ENCODE measurements at places on chromosomes 5 and 9.

- DNase-seq, result no peak
Measured at GRCh38 chr9:99624499-99625233, 197.0 kb upstream of the NR4A3 start.

DNA sequence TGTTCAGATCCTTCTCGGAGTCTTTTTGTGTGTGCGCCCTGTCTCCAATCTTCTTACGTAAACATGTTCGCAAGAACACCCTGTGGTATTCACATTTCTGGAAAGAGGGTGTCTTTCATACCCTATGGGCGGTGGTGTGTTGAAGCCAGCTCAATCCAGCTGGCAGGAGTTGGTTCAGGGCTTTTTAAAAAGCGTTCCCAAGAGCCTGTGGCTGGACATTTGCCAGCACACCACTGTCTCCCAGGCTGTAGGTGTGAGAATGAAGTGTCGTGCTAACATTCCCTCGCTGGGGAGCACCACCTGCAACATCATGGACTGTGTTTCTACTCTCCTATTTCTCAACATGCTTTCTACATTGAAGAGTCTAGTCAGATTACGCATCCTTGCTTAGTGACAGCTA is 51.7 kb downstream of the S1PR3 start:
- DNase-seq, result no peak

GRCh38 chr9:75390951-75391350 is 302.6 kb downstream of the OSTF1 start:
- DNase-seq, result no peak

DNA sequence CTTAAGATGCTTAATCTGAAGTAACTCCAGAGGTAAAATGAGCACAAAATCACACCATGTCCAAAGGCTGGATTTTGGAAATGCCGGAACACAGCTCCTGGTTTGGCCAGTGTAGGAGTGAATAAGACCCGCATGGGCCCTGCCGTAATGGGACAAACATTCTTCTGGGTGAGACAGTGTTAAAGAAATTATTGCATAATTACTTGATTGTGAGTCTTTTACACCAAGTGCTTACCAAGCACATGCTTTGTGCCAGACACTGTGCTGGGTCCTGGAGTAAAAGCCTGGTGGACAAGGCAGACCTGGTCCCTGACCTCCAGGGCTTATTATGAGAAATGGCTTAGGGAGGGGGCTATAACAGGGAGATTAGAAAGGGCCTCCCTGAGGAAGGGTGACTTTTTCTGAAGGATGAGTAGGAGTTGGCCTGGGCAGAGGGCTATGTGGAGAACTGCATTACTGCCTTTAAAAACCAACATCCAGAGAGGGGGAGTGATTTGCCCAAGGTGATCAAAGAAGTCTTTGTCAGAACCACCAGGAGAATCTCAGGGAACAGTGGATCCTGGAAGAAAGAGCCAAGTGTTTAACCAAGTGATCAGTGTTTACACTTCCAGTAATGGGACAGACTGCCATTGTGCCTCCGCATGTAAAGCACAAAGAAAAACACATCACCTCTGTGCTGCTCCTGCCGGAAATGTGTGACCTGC is 3.5 kb downstream of the PDE6A start:
- no peak for DNase-seq

GRCh38 chr5:166845044-166845443 is 1446.4 kb upstream of the WWC1 start:
- no peak for DNase-seq

GRCh38 chr5:60538426-60538825 is 161.5 kb downstream of the DEPDC1B start:
- DNase-seq, result no peak

- DNase-seq, result no peak
Measured at GRCh38 chr5:149608936-149609545, 27.7 kb downstream of the ARHGEF37 start.

DNA sequence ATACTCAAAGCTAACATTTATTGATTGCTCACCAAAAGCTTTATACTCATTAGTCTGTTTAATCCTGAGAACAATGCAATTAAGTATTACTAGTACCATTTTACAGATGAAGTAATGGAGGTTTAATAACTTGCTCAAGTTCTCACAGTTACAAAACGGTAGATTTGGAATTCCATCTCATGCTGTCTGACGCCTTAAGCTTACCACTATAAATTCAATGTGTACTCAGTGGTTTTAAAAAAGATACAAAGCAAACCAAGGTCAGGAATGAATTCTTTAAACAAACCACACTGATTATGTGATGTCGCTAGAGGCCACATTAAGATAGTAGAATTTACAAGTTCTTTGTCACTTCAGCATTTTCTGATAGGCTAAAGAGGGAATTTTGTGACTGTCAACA is 1.2 kb upstream of the C5orf63 start:
- no peak for DNase-seq

- DNase-seq, result no peak
Measured at GRCh38 chr5:56763182-56763581, 52.2 kb upstream of the MAP3K1 start.

DNA sequence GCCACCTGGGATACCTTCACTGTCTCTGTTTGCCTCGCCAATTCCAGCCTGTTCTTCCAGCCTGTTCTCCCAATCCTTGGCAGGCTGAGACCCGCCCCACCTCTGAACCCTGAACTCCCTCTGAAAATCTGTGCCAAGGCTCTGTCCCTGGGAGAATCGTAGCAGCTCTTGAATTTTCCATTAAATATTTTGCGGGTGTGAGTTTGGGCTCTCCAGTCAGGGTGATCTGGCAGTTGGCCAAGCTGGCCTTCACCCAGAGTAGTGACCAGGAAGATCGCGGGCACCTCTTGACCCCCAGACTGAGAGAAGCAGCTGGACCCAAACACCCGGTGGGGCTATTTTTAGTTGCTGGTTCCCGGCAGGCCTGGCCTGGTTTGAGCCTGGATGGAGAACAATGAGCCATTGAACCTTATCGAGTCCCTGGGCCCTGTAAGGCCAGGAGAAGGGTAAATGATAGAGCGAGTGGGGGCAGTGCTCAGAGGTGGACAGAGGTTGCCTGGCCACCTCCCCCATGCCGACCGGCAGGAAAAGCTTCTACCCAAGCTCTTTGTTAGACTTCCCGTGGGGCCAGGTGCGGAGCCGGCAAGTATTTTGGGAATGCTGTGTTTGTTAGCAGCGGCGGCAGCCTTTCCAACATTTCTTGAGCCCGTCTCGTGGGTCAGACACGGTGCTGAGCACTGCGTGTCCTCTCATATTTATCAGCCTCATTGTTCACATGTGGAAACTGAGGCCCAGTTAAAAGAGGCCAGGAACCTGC is 146.2 kb downstream of the RGS3 start:
- DNase-seq, result peak; percentile 72

GRCh38 chr5:172875505-172876279 is 41.6 kb downstream of the ERGIC1 start:
- no peak for DNase-seq

DNA sequence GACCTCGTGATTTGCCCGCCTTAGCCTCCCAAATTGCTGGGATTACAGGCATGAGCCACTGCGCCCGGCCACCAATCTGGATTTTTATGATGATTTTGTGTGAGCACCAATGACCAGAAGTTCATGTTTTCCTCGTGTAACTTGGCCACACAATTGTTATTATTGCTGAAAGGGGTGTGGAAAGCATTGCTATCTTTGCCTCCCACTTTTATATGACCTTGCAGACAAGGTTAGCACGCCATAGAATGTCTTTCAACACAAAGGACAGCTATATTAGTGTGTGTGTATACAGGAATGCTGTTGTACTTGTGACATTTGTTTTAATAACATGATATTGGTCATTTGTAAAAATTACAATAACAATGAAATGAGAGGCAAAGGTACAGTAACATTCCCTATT is 155.0 kb upstream of the ERCC6L2 start:
- DNase-seq, result no peak

- no peak for DNase-seq
Measured at GRCh38 chr9:98579700-98580099, 129.0 kb downstream of the GABBR2 start.

GRCh38 chr5:139880416-139881142 is 85.0 kb downstream of the PSD2 start:
- DNase-seq, result no peak

- DNase-seq, result peak; percentile 79
Measured at GRCh38 chr9:129198319-129199043, 20.4 kb upstream of the IER5L start.

GRCh38 chr9:128540634-128541360 is 11.6 kb upstream of the SPTAN1 start:
- peak; percentile 35 for DNase-seq

DNA sequence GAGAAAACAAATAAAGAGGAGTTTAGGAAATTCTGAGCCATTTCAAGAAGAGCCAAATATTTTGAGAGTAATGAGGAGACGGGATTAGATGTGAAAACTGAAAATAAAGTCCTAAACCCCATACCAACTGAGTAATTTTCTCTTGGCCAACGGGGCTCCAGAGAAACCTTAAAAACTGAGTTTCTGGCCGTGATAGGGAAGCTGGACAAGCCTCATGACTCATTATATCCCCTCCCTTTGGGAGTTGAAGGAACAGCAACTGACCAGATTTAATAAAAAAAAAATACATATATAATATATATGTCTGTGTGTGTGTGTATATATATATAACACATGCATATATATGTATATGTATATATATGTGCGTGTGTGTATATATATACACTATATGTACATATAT is 119.6 kb downstream of the PRDM9 start:
- no peak for DNase-seq

DNA sequence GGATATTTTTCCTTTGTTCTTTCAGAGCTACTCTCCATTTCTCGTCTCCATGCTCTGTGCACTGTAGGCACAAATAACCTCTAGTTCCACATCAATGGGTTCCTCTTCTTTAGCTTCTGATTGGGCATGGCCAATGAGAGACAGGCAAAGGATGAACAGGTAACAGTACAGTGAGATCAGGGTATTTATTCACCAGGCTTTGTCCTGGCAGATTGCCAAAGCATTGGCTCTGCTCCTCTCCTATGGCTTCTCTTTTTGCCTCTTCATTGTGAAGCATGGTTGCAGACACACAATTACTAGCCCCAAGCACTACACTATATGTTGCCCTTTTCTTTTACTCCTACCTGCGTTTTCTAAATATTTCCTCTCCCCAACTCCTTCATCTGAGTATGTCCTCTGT is 215.1 kb upstream of the ARRDC3 start:
- no peak for DNase-seq

GRCh38 chr5:77851176-77852067 is 75.3 kb upstream of the TBCA start:
- peak; percentile 16 for DNase-seq

- DNase-seq, result no peak
Measured at GRCh38 chr5:63878788-63879187, 83.5 kb downstream of the HTR1A start.

DNA sequence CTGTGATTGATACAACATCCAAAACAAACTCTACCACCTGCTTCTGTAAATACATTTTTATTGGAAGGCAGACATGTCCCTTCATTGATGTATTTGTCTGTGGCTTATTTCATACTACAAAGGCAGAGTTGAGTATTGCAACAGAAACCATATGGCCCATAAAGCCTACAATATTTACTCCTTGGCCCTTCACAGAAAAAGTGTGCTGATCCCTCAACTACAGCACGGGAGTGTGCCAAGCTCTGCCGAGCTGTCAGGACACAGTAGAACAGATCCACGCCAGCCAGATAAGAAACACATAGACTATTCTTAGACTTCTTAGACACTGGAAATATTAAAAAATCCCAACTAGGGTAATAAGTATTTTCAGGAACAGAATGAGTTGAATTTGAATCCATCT is 13.2 kb downstream of the TICAM2 start:
- peak; percentile 27 for DNase-seq

GRCh38 chr5:132662925-132663770 is 5.2 kb downstream of the IL13 start:
- no peak for DNase-seq

- no peak for DNase-seq
Measured at GRCh38 chr5:154840435-154841272, 9.7 kb downstream of the FAXDC2 start.

DNA sequence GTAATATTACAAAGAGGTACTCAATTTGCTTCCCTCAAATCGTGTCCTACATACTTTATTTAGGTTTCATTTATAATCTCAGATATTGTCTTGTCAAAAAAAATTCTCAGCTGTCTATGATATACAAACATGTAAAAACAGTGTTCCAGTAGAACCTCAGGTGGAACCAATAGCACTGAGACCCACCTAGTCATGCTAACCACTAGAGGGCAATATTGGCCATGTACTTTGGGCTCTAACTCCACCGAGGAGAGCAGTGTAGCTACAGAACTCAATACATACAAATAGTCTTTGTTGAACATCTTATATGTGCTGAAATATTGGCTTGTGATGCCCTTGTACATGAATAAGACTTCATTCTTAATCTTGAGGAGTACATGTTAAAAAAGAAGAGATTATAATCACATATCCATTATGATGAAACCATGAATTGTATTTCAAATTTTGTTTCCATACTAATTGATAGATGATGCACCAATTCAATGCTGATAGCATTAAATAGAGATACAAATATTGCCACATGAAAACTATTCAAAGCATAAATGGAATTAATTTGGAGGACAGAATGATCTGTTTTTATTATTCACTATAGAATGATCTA is 71.2 kb upstream of the CNTLN start:
- DNase-seq, result peak; percentile 70

DNA sequence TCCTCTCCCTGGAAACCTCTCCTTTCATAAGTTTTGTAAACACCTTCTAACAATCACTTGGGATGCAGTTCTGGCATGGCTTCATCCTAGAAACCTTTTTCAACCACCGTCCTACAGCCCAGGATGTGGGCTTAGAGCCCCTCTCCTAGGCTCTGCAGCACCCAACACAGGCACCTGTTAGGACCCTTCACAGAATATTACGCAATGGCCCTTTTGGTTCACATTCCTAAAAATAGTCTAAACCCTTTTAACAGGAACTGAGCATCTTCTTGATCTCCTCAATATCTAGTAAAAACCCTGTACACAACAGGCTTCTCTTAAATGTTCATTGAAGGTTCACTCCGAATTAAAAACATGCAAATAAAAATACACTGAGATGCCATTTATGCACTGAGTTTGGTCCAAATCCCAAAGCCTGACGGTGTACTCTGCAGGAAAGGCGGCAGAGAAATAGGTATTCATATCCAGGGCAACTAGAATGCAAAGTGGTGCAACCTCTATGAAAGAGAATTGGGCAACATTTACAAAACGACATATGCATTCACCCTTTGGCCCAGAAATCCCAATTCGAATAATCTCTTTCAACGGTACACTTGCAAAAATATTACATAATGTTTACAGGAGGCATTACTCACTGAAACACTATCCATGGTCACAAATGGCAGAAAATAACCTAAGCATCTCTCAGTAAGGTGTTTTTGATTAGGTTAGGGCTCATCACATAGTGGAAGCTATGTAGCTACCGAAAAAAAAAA is 169.3 kb downstream of the SEMA5A start:
- DNase-seq, result no peak

DNA sequence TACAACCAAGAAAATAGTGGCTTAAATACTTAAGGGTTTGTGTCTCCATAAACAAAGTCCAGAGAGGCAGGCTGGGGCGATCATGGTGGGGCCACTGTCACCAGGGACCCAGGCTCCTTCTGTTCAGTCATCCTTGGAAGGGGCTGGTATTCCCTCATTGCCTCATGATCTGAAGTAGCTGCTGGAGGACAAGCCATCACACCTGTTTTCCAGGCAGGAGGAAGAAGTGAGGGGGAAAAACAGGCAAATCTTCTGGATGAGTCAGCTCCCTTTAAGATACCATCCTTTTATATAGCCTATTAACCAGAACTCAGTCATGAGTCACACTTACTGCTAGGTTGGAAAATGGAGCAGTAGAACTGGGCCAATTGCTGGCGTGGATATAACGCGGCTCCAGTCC is 92.3 kb downstream of the DAP start:
- DNase-seq, result peak; percentile 29
